AG20443 (cell line): ENCODE measurements at places on chromosomes 6 and 20.

- no peak for DNase-seq
These were observed 67.7 kb upstream of the NOTCH4 start for GRCh38 chr6:32291543-32291942.

- no peak for DNase-seq
These were observed 60.9 kb downstream of the SAMD3 start for GRCh38 chr6:130161683-130162404.

- no peak for DNase-seq
These were observed at the start of gene TBXT for GRCh38 chr6:166167801-166168615. Gene TBXT, minus strand, starts transcription at chr6:166167851. Its CDS starts 260 bp downstream, at chr6:166167591.

GRCh38 chr20:25040438-25040831 lies 17.5 kb downstream of the ACSS1 start:
- DNase-seq: peak; percentile 60

DNA sequence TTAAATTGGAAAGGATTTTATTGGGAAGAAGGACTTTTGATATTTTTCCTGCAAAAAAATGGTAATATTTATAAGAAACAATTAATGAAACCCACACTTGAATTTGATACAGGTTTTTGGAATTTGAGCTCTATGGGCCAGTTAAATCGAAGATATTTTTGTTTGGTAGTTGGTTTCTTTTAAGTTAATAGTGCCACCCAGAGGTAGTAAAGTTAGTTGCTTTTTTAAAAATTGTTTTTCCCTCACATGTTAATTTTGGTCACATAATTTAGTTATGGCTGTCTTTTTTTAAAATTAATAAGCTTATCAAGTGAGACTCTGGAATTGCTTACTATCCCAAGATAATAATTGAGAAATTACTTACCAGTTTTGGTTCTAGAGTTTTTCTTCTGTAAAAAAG lies 7.1 kb downstream of the PRIM2 start:
- DNase-seq: peak; percentile 28

- DNase-seq: no peak
These were observed 270.7 kb downstream of the SLC35F1 start for GRCh38 chr6:118177720-118178119.

DNA sequence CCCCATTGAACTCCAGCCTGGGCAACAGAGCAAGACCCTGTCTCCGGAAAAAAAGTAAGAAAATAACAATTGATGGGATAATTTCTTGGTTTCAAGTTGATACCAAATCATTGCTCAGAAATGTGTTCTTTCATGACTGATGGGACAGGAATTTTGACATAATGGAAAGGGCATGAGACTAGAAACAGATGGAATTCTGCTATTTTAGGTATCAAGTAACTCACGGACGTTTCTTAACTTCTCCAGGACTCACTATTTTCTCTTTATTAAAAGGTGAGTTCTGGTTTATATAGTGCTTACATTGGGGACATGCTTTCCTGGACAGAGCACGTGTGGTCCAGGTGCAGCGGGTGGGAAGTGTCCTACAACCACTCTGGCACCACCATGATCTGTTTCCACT lies 6.0 kb upstream of the DSP start:
- peak; percentile 43 for DNase-seq

DNA sequence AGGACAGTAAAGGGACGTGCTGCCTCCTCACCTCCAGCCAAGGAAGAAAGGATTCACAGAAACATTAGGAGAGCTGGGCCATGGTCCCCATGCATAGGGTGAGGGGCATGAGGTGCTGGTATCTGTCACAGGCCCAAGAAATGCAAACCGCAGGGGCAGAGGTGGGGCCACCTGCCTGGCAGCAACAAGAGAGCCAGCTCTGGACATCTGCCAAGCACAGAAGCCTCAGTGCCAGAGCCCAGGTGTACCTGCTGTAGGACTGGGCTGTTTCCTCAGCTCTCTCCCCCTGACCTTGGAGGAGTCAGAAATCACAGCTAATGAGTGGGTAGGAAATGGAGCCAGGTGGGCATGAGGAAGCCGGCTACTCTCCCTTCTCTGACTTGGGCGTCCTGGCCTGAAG lies 45.3 kb downstream of the SLC2A12 start:
- DNase-seq: no peak

GRCh38 chr6:151010071-151010470 lies 144.6 kb downstream of the MTHFD1L start:
- no peak for DNase-seq

GRCh38 chr6:444653-445275 lies 53.2 kb downstream of the IRF4 start:
- DNase-seq: no peak

DNA sequence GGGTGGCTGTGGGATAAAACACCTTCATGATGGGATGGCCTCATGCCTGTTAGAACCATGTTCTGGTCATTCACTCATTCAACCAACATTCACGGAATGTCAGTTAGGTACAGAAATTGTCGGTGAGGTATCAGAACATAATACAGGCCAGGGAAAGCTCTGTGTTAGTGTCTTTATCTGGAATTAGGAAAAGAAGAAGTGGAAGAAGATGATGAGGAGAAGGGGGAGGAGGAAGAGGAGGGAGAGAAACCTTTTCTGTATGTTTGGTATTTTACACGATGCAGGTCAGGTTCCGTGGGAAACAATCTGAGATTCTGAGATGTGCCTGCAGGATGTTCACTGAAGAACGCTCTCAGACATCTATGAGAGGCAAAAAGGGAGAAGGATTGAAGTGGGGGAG lies 5.6 kb downstream of the ADTRP start:
- DNase-seq: no peak

- DNase-seq: no peak
These were observed 36.2 kb upstream of the THEMIS start for GRCh38 chr6:127937102-127937501.

DNA sequence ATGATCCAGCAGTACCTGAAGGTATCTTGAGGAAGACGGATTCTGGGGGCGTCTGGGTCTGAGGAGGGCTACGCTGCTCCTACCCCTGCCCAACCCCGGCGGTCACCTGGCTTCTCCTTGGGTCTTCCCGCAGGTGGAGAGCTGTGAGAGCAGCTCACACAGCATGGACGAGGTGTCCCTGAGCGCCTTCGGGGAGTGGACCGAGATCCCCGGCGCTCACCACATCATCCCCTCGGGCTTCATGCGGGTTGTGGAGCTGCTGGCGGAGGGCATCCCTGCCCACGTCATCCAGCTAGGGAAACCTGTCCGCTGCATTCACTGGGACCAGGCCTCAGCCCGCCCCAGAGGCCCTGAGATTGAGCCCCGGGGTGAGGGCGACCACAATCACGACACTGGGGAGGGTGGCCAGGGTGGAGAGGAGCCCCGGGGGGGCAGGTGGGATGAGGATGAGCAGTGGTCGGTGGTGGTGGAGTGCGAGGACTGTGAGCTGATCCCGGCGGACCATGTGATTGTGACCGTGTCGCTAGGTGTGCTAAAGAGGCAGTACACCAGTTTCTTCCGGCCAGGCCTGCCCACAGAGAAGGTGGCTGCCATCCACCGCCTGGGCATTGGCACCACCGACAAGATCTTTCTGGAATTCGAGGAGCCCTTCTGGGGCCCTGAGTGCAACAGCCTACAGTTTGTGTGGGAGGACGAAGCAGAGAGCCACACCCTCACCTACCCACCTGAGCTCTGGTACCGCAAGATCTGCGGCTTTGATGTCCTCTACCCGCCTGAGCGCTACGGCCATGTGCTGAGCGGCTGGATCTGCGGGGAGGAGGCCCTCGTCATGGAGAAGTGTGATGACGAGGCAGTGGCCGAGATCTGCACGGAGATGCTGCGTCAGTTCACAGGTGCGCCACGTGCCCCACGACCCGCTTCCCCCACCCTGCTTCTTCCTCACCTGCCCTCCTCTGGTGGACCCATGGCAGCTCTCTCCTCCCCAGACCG lies 166.9 kb upstream of the RNF24 start:
- no peak for DNase-seq

- peak; percentile 20 for DNase-seq
These were observed 8.7 kb downstream of the SLC2A4RG start for GRCh38 chr20:63748070-63748933.

GRCh38 chr6:88650029-88650619 lies 313.3 kb downstream of the RNGTT start:
- peak; percentile 55 for DNase-seq

GRCh38 chr6:108732091-108732870 lies 115.9 kb upstream of the ARMC2 start:
- DNase-seq: peak; percentile 80

DNA sequence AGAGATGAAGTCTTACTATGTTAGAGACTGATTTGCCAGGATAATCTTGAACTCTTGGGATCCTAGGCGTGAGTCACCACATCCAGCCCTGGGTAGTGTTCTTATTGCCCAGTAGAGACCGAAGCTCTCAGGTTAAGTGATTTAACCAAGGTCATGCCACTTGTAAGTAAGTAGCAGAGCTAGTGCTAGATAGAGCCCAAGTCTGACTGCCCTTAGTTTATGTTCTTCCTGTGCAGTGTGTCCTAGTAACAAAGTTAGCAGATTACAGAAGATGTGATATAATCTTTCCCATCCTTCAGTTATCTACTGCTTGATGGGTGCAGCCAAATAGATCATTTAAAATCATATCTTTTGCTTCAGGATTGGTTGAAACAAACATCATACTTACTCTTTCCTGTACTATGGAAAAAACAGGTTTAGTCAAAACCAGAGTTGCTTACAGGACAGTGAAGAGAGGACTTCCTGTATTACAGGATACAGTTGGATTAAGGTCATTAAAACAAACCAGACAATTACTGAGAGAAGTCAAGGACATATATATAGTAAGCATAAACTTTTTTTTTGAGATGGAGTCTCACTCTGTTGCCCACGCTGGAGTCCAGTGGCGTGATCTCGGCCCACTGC lies 9.5 kb upstream of the PABPC1L start:
- DNase-seq: no peak

DNA sequence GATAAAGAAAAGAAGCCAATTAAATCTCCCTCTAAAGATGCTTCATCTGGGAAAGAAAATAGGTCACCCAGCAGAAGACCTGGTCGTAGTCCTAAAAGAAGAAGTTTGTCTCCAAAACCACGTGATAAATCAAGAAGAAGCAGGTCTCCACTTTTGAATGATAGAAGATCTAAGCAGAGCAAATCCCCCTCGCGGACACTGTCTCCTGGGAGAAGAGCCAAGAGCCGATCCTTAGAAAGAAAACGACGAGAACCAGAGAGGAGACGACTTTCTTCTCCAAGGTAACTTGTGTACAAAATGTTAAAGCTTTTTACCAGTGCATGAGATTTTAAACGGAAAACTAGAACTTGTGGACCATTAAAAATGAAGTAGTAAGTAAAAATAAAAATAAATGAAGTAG lies 46.5 kb downstream of the FAM217A start:
- DNase-seq: no peak

DNA sequence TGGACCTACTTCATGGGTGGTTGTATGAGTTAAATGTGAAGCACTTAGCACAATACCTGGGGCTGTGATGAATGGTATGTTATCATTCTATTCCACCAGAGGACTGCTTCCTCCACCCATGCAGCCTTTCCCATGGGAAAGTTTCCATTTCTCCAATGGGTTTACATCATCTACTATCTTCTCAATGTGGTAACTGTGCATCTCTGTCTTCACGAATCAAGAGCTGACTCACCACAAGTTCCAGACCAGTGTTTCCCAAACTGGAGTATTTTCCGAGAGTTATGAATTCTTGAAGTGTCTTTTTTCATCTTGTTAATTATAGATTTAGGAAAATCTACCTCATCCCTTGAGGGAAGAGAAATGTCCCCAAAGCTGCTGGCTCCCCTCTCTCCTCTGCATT lies 182.8 kb downstream of the UNC5CL start:
- peak; percentile 19 for DNase-seq

DNA sequence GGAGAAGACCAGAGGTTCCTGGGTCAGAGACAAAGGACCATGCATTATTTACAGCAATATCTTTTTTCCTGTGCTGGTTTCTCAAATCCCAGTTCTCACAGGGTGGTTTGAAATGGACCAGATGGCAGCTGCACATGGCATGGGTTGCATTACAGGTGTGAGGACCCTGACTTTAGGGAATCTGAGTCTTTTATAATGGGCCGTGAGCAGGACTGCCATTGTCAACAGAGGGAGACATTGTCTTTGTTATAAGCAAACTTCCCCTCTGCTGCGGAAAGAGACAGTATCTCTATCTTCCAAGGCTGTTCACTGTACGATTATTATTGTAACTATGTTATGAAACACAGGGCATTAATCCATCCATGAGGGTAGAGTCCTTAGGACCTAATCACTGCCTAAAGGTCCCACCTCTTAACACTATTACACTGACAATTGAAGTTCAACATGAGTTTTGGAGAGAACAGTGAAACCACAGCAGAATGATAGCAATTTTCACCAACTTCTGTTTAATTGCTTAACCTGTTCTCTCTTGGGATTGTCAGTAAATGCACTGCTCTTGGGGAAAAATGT lies 156.1 kb upstream of the AGPAT4 start:
- no peak for DNase-seq

DNA sequence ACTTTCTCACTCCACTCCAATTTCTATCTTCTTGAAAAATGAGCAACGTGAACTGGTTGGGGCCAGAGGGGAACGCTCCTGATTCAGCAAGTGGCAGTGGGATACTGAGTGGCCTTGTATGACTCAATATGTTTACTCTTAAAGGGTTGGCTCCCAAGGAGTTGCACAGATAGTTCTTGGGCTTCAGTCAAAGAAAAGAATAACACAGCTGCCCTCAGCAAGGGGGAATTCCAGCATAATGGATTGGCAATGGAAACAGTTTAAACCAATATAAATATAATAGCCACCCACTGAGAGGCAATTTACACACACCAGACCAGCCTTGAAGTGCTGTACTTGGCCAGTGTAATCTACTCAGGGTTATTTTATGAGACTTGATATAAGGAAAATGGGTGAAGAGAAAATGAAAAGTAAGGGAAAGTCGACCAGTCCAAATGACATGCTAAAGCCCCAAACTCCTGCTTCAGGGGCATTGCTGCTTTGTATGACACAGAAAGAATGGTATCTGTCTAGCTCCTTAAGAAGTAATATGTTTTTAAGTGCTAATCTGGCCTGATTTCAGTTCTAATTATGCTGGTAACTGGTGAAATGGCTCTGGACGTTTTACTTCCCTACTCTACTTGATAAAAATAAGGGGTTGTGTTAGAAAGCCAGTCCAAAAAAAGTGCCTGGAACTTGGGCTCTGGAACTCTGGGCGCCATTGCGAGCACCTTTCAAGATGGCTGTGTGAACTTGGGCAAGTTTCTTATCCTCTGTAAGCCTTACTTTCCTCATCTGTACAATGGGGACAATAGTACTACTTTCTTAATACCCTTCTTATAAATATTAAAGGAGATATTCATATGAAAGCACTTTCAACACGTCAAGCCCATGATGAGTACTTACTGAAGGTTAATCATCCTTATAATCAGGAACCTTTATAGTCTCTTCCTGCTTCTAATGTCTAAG lies 712.9 kb upstream of the MAP3K7 start:
- DNase-seq: no peak

GRCh38 chr6:71592643-71593042 lies 293.7 kb upstream of the RIMS1 start:
- no peak for DNase-seq
